Spinal cord (tissue), 10 donors: ENCODE measurements at places on chromosomes 2 and 18. TPM values are rescaled to one million over a fixed set of nuclear protein-coding genes. Genes with fewer than 3 reads are reported as not detected.

TUBA3E gene
- not detected for polyA plus RNA-seq

GRCh38 chr2:144152817-144153271, 367.1 kb downstream of the ZEB2 start:
- DNase-seq = no peak

- DNase-seq = no peak
Observed at GRCh38 chr2:74572178-74572925, 17.8 kb downstream of the DOK1 start.

ADAM23 gene
- 50.5 TPM for polyA plus RNA-seq

DNA sequence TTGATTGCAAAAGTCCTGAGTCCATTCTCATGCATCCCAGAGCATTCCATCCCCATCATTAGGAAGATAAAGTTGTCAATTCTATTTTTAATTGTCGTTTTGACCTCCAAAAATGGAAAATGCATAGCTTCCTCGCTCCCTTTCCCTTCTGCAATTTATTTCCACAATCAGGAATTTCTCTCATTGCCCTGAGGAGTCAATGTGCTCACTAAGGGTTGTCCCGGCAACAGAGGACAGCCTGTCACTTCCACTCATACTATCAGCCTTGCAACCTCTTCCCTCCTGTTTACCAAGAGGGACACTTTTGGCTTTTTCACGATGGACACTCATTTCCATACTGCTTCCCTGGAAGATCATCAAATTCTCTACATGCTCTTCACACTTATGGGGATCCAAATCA, 164.8 kb downstream of the MYO5B start:
- no peak for DNase-seq
